ENCODE measurements at places on chromosomes 6 and 20.

DNA sequence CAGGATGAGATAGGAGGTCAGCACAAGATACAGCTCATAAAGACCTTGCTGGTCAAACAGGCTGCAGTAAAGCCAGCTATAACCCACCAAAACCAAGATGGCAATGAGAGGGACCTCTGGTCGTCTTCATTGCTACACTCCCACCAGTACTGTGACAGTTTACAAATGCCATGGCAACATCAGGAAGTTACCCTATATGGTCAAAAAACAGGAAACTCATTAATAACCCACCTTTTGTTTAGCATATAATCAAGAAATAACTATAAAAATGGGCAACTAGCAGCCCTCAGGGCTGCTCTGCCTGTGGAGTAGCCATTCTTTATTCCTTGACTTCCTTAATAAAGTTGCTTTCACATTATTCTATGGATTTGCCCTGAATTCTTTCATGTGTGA, 30.9 kb downstream of the SLC22A2 start:
- DNase-seq, result no peak

DNA sequence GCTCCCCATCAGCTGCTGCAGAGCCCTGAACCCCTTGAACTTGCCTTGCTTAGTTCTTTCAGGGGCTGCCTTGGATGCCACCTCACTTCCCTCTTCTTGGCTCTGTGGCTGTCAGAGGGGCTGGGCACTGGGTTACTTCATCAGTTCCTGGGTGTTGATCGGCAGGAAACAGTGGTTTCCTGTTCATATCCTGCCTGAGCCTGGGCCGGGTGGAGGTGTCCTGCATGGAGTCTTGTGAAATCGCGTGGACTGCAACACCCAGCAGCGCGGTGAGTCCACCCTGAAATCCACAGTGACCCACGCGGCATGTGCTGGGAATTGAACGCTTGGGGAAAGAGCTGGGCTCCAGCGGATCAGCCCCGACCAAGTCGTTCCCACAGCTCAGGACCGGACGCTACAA, 97.5 kb downstream of the CDH26 start:
- DNase-seq, result no peak

- DNase-seq, result no peak
Observed at GRCh38 chr20:53032478-53032932, 60.3 kb downstream of the TSHZ2 start.

- no peak for DNase-seq
Observed at GRCh38 chr20:32036716-32037485, 15.1 kb upstream of the HCK start.

GRCh38 chr6:120700001-120700400, 634.3 kb downstream of the TBC1D32 start:
- DNase-seq, result no peak

DNA sequence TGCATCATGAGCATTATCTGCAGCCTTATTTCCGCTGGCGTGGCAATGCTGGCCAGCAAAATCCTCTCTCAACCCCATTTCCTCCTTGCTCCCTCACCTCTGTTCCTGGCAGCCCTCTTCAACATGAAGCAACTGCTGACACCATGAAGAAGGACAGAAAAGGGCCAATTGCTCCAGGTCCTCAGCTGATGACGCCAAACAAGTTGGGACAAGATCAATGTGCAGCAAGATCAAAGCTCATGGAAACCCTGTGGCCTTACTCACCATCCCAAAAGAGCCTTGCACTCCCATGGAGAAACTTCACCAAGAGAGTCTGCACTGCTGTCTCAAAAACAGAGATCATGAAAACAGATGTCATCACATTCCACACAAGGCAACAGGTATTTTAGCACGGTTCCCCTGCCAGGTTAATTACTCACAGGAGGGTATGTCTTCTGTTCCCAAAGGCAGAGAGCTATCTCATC, 7.4 kb downstream of the GFOD1 start:
- DNase-seq, result no peak

GRCh38 chr20:57837208-57838035, 127.6 kb upstream of the PMEPA1 start:
- DNase-seq, result no peak

GRCh38 chr6:8434727-8435092, 635 bp downstream of the SLC35B3 start:
- no peak for DNase-seq

DNA sequence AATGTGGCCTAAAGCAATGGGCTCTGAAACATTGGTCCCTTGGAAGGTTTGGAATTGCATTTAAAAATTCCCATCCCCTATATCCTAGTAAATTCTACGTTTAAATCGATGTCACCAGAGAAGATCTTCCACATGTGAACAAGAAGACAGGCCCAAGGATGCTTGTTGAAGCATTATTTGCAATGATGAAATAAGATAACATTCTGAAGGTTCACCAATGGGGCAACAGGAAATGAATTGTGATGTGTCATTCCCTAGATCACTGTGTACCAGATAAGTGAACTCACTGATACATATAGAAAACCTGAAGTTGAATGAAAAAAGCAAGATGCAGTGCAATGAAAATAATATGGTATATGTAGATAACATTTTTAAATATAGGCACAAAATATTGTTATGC, 464.3 kb upstream of the BTBD3 start:
- DNase-seq, result no peak

DNA sequence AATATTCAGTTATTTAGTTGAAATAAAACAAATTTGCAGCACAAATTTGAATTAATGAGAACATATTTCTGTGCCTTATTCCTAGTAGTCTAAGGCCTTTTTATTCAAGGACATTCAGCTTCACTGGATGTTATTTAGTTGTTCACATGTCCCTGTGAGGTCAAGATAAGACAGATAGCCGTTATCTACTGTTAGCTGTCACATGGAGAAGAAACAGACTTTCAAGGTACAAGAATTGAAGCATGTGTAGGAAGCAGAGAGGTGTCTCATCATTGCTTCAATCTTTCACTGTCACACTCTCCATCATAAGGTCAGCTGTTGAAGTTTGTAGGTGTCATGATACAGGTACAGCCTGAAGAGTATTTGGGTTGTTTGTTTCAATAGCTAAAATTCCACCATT, 112.9 kb upstream of the JAG1 start:
- no peak for DNase-seq

- no peak for DNase-seq
Observed at GRCh38 chr6:87738000-87738399, 36.0 kb upstream of the AKIRIN2 start.

DNA sequence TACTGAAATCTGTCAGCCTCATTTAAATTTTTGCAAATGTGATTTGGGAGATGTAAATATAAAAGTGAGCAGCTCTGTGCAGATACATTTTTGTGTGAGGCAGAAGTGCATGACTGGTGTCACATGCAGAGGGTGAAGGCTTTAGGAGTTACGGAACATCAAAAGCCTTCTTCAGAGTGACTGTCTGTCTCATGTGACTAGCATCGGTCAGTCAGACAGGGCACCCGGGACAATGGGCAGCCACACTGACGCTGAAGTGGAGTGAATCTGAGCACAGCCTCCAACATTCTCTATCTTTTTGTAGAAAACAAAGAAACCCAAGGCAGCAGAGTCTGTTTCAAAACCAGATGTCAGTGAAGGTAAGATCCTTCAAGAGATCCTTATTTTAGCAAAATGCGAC, 7.9 kb upstream of the FAM209A start:
- no peak for DNase-seq

- peak; percentile 25 for DNase-seq
Observed at GRCh38 chr6:13194852-13195251, 133.5 kb downstream of the TBC1D7 start.

DNA sequence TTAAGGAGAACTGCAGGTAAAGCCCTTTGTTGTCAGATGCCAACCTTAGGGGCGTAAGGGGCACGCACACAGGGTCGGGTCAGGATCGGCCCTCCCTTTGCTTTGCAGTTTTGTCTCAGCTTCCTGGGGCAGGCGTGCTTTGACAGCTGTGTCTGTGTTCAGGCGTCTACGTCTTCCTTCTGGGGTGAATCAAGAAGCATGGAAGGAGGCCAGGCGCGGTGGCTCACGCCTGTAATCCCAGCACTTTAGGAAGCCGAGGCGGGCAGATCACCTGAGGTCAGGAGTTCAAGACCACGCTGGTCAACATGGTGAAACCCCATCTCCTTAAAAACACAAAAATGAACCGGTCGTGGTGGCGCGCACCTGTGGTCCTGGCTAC, 1.3 kb downstream of the ZGPAT start:
- no peak for DNase-seq

- no peak for DNase-seq
Observed at GRCh38 chr6:11341867-11342266, 109.4 kb upstream of the NEDD9 start.

DNA sequence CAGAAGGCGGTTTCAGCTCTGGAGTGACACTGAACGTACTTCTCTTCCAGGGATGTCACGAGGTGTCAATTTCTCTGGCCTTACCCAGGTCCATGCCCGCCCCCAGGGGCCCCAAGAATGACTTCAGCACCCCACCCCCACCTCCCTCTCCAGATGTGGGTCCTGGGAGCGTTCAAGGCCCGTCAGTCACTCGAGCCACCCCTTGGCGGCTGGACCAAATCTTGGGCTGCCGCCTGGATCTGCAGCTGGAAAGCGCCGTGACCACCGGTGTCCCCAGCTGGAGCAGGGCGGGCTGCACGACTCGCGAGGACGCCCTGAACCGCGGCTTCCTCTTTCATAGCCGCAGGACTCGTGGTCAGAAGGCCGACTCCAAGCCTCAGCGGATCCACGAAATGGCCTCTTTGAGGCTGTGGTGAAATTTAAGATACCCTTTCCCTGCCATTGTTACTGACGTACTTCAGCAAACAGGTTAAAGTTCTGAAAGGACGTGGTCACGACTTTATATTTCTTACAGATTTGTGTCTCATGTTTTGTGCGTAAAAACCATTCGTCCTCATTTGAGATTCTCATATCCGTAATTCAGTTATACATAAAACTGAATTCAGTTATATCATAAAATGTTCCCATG, 29.3 kb downstream of the TRIM38 start:
- peak; percentile 20 for DNase-seq

GRCh38 chr20:53210041-53210440, 237.9 kb downstream of the TSHZ2 start:
- DNase-seq, result no peak

DNA sequence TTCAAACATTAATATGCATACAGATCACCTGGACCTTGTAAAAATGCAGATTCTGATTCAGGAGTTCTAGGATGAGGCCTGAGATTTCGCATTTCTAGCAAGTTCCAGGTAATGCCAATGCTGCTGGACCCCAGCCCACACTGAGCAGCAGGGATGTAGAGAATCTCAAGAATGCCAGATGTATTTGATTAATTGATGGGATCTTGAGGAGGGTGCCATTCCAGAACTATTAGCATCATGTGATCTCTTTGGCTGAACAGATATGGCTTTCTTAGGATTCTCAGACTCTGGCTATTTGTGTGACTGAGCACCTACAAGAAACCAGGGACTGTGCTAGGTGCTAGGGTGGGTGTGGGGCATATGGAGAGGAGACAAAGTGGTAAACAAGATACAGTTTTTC, 16.5 kb upstream of the SNX3 start:
- no peak for DNase-seq

- DNase-seq, result no peak
Observed at GRCh38 chr6:105111105-105111504, 68.7 kb downstream of the POPDC3 start.

DNA sequence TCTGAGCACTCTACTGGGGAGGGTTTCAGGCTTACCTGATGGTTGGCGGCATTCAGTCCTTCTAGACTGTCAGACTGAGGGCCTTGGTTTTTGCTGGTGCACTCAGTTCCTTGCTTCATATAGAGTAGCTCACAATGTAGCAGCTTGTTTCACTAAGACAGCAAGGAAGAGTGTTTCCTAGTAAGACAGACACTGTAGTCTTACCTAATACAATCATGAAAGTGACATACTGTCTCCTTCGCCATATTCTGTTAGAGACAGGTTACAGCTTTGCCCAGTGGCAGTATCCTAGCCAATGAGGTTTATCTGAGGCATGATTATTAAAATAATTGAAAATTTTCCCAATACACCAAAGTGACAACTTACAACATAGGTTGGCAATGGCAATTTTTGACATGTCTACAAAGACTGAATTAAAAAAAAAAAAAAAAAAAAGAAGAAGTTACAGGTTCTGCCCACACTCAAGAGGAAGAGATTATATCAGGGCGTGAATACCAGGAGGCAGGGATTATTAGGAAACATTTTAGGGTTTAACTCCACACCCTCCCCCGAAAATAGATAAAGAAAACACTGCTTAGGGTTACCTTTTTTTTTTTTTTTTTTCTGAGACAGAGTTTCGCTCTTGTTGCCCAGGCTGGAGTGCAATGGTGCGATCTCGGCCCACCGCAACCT, 66.8 kb downstream of the SCAND1 start:
- DNase-seq, result no peak

DNA sequence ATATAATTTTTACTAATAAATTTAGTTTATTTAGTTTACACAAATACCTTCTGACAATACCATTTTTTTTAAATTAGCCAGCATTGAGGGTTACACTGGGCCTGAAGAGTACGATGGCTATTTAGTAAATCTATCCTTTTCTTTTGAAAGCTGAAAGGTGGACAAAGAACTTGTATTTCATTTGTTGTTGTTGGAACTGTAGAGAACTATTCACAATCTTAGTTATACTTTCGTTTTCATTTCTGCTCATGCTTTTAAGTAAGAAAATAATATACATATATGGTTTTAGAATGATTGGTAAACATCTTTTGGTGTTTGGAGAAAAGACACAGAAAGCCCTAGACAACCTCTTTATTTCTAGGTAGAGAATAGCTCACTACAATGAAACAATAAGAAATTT, 165.3 kb upstream of the FAM83B start:
- DNase-seq, result no peak

DNA sequence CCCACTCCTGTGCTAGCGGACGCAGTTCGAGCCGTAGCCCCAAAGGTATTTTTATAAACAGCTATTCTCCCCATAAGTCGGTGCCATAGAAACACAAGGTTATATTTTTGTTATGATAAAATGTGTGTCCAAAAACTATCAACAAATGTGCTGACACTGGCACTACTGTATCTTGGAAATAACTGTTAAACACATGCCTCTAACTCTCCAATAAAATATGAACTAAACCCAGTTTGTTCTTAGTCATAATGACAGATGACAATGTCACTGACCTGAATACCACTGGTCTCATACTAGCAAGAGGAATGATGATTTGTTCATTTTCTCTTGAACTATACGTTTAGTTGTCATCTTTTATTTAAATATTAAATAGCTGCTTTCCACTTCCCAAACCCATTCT, 51.4 kb upstream of the NUP153 start:
- no peak for DNase-seq

GRCh38 chr6:6225885-6226529, 94.5 kb downstream of the F13A1 start:
- no peak for DNase-seq

DNA sequence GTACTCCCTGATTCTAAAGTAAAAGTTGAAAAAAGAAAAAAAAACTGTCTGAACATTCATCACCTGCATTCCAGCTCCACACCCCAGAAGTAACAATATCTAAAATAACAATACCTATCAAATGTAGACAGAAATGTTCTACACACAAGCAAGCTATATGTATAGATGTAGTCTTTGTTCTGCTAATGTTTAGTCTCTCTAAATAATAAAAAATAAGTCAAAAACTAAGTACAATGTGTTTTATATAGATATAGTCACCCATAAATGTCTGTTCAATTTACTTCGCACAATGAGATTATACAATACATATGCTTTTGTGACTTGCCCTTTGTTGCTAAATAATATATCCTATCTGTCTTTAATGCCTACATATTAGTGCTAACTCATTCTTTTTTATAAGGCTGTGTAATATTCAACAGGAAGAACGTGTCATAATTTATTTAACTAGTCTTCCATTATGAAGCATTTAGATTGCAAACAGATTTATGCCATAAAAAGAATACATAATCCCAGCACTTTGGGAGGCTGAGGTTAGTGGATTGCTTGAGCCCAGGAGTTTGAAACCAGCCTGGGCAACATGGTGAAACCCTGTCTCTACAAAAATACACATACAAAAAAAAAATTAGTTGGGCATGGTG, 216.2 kb upstream of the ZNF217 start:
- DNase-seq, result no peak
